Body of pancreas (tissue), 4 donors: ENCODE measurements at places on chromosomes 13 and 19.

GRCh38 chr13:111537115-111537728, 216.8 kb downstream of the TEX29 start:
- no peak overlapping the region for H3K27ac ChIP-seq
- DNase-seq: no peak
- H3K4me1 ChIP-seq: peaks cover 13% of the 10 kb centered on the region
- H3K36me3 ChIP-seq: no peaks in the 10 kb centered on the region

- H3K4me3 ChIP-seq: no peak overlapping the region
- no peak overlapping the region for H3K27ac ChIP-seq
- DNase-seq: no peak
- H3K36me3 ChIP-seq: peaks cover 21% of the 10 kb centered on the region
Measured at GRCh38 chr13:111269508-111269907, 50.9 kb upstream of the TEX29 start.

DNA sequence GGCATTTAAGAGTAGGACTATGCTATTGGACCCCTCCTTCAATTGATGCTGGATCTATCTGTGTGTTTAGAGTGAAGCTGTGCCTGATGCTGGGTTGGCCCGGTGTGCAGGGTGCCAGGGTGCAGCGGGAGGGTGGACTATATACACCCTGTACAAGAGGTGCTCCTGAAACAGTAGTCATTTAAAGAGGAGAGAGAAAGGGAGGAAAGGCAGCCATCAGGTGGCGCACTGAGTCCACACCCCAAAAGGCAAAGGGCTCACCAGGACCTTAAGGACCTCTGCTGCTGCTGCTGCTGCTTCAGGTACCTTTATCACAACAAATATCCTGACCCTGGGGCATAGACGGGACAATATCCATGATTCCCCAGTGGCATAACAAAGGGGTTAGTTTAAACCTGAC, 39.4 kb downstream of the ZNF136 start:
- H3K4me3 ChIP-seq: no peak overlapping the region
- H3K27ac ChIP-seq: no peak overlapping the region
- no peaks in the 10 kb centered on the region for H3K36me3 ChIP-seq
- H3K27me3 ChIP-seq: no peaks in the 10 kb centered on the region
- H3K4me1 ChIP-seq: no peaks in the 10 kb centered on the region

DNA sequence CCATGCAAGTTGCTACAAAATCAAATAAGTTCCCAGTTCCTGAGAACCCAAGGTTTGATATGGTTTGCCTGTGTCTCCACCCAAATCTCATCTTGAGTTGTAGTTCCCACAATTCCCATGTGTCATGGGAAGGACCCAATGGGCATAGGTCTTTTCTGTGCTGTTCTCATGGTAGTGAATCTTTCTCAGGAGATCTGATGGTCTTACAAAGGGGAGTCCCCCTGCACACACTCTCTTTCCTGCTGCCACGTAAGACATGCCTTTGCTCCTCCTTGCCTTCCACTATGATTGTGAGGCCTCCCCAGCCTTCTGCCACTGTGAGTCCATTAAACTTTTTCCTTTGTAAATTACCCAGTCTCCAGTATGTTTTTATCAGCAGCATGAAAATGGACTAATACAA, 28.5 kb upstream of the TSHZ3 start:
- no peaks in the 10 kb centered on the region for H3K4me1 ChIP-seq
- H3K27ac ChIP-seq: no peak overlapping the region
- no peaks in the 10 kb centered on the region for H3K27me3 ChIP-seq
- no peak overlapping the region for H3K4me3 ChIP-seq

DNA sequence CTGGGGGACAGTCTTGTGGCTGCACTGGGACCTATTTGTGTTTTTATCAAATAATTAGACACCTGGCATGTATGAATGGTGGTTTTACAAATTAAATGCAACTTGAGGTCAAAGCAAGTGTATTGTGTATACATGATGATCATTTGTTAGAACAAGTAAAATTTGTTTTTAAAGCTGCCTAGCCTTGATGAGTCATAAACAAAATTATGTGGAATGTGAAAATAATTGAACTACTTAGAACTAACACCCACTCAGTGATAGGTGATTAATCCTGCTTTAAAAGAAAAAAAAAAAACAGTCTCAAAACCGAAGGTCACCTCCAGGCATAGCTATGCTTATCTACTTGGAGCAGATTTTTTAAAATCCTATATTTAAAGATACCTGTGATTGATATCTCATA, 770.3 kb upstream of the SLITRK5 start:
- DNase-seq: no peak
- no peaks in the 10 kb centered on the region for H3K4me1 ChIP-seq
